ENCODE measurements at places on chromosomes 3 and 15.

GRCh38 chr15:38733331-38733730 lies 168.7 kb upstream of the RASGRP1 start:
- DNase-seq = no peak

DNA sequence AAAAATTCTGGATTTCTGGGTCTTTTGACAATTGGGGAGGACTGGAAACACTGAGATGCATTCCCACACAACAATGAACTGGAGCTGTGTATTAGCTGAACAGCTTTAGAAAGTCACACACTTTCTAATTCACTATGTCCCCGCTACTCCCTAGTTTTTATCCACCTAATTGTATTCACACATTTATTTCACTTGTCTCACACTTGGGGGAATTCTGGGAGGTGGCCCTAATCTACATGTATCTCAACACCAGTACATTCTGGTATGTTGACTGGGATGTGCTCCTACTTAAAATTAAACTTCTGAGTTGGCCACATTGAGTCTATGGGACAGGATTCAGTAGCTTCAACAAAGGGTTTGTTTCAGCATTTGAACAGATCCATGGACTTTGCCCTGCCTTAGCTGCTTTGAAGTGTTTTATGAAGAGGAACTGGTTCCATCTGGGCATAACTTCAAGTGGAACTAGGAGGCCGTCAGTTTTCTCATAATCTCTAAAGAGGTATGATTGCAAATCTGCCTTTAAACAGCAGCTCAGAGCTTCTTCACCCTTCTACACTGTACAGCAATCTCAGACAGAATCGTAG lies 106.5 kb upstream of the CMC1 start:
- DNase-seq = no peak

GRCh38 chr3:169787791-169788190 lies 14.6 kb downstream of the MYNN start:
- DNase-seq = no peak

DNA sequence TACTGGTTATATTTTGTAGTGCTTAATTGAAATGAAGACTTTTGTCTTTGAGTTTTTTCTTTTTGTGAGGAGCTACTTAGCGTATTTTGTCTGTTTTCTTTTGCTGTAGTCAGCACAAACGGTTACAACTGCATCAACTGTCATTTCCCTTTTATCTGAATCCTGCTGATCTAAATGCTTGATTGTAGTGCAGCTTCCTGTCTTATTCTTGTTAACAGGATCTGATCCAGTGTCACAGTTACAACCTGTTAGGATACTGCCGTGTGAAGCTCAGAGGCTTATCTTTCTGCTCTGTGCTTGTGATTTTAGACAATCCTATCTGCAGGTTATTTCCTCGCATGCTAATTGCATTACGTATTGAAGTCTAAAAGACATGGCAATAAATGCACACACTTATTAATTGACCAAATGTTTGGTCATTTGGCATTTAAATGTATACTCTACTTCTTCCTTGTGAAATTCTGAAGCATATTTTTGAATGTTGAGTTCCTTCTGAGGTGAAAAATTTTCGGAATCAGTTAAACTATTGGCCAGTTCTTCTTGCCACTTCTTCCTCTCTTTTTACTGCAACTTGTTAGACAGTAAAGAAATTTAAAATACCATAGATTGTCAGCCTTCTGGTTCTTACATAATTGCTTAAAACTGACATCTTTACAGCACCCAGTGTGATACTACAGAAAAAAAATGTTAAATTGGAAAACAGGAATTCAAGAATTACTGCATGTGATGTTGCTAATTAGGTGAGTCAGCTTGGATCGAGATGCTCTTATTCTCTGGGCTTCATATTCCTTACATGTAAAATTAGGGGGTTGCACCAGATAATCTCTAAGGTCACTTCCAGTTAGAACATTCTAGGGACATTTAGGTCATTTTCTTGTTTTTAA lies 168.2 kb downstream of the MBNL1 start:
- no peak for DNase-seq

DNA sequence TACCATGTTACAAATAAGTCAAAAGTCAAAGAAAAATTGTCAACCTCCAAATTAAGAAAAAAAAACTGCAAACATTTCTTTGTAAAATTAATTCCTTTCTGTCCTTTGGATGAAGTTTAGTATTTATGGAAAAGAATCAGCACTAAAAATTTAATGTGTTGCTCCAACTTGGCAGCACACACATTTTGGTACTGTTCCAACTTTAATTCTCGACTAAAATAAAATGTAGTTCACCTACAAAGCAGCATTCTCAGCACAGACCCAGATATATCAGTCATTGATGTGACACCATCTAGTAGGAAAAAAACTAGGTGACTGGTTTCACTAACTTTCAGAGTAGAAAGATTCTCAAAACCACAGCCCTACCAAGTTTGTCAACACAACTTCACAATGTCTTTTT lies 131.7 kb upstream of the ROBO2 start:
- no peak for DNase-seq

- DNase-seq = no peak
These were observed 1133.8 kb downstream of the TUSC7 start for GRCh38 chr3:117843356-117843755.
